ENCODE measurements at places on chromosomes 1 and 21.

DNA sequence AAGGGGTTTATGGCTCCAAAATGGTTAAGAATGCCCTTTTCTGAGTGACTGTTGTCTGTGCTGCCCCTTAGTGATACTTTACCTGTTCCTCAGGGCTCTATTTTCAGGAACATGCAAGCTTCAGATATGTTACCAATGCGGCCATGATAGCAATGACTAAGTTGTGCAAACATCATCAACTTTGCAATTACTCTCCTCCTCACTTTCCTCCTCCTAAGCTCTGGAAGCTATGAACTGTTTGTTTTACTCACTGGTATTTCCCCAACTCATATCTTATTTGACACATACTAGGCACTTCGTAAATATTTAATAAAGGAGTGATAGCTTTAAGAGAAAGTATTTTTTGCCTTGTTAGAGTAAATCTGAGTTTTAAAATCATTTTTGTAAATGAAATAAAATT lies 53.8 kb downstream of the RWDD3 start:
- no peak for DNase-seq

DNA sequence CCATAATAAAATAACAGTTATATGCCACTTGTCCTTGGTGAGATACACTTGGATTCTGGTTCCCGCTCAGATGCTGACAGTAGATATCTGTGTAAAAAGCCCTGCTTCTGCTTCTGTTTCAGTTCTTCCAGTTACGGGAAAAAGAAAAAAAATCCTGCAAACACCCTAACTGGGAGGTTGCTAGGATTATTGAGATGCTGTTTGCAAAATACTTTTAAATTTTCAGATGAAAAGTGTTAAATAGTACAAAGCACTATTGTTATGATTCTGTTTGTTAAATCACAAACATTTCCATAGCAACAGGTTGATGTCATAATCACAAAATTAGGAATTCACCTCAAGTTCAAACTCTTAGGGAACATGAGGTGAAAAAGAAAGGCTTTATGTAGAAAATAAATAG lies 232.3 kb downstream of the HMCN1 start:
- no peak for DNase-seq

DNA sequence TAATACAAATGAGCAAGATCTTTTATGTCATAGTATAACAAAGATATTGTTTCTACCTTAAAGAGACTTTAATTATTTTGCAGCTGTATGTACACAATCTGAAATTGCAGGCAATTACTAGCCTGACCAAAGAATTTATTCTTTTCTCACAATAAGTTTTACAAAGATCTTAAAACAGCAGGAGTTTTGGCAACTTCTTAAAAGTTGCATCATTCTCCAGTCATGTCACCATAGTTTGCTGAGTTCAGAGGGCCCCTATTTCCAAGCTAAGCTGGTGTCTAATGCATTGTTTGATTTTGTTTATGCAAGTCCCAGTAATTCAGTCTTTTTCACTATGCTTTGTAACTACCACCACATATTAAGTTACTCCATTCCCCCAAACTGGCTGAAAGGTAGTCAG lies 114.8 kb downstream of the DNAH14 start:
- DNase-seq: no peak

- DNase-seq: peak; percentile 81
Measured at GRCh38 chr1:26471498-26472319, 531 bp upstream of the HMGN2 start.

- no peak for DNase-seq
Measured at GRCh38 chr1:145997016-145997717, 788 bp upstream of the TXNIP start.

DNA sequence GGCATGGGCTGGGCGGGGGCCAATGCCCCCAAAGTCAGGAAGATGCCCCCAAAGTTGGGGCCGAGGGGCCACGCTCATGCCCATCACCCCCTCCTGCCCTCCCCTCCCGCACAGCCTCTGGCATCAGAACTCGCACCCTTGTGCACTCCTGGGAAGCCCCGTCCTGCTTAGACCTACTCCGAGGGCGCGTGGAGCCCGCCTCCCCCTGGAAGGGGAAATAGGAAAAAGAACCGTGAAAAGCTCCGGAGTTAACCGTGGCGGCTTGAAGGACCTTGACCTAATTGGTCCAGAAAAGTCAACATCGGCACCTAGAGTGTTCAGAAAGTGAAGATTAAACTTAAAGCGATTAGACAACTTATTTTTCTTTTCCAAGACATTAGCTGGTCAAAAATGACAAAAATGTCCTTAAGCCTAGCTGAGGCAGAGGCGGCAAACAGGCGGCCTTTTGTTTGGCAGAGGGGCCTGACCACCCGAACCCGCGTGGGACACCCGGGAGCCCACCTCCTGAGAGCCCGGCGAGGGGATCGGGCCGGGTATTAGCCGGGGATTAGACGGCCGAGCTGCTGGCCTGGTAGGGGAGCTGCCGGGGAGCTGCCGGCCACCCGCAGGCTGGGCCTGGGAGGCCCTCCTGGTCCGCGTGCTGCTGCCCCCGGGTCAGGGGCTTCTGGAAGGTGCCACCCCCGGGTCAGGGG lies 65.5 kb downstream of the PRDM16 start:
- DNase-seq: no peak

- DNase-seq: no peak
Measured at GRCh38 chr1:32933742-32934322, 30.8 kb downstream of the RNF19B start.

- DNase-seq: no peak
Measured at GRCh38 chr21:38814126-38815059, 8.7 kb downstream of the ETS2 start.

GRCh38 chr1:226549937-226550671 lies 1.5 kb downstream of the STUM start:
- peak; percentile 41 for DNase-seq

DNA sequence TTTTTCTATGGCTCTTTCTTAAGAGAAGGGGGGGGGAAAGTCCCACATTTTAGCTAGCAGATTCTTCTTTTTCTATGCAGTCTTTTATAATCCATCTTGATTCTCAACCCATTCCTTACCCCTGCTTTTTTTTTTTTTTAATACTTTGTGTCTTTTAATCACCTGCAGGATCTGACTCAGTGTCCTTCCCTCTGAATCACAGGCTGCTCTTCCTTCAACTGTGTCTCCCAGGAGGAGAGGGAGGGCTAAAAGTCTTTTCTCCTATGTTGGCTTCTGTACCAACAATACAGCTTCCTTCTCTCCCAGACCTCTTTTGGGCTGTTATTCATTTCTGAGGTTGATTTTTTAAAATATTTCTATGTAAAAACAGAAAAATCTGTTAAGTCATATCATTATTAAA lies 686.2 kb downstream of the ADGRL2 start:
- no peak for DNase-seq

GRCh38 chr1:27455139-27455811 lies 34.7 kb downstream of the WASF2 start:
- no peak for DNase-seq

DNA sequence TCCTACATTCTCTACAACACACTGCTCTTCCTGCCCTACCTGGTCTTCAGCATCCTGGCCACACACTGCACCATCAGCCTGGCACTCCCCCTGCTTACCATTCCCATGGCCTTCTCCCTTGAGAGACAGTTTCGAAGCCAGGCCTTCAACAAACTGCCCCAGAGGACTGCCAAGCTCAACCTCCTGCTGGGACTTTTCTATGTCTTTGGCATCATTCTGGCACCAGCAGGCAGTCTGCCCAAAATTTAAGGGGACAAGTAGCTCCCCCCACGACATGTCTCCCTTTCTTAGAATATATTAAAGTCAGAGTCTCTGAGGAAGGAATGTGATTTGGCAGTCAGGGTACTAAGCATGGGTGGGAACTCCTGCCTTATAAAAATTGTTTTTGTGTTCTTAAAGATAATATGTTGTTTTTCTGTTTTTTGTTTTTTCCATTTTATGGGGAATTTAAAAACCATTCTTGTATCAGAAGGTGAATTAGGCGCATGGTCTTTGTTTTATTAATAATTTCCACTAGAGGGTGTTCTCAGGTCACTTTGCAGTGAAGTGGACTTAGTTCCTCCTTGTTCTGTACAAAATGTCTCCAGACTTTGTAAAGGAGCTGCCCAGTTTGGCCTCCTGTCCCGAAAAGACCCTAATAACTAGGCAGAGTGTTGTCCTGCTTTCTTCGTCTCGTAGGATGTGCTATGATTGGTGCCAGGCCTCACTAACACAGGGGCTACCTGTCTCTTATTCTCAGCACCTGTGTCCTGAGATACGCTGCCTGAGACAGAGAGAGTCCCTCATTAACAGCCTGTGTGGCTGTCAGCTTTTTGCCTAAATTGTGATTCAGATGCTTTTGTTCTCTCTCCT lies 13.1 kb downstream of the UBIAD1 start:
- peak; percentile 25 for DNase-seq

GRCh38 chr1:50936321-50936720 lies 23.7 kb downstream of the FAF1 start:
- no peak for DNase-seq

DNA sequence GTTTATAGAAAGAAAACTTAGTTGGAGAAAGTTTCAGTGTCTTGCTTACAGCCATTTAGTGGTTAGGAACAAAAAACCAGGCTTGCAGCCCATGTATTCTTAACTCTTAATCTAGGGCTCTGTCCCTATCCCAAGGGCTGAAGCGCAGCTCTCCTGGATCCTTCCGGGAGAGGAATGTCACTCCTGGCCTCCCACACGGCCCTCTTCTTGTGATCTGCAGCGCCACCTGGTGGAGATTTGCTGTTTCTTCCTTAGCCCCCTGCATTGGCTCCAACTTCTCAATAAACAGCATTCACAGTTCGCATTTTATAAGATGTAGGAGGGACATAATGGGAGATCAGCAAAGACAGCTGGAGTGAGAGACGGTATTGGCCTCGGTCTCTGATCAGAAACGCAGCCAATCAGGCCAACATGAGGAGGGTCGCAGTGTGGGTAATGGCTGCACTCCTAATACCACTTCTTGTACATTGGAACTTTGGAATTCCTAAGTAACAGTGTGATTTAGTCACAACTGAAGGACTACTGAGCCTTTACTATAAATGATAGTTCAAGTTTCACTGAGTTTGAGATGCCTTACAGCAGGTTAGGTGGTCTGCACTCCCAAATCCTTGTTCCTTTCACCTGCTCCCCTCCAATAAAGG lies 283.4 kb downstream of the ASTN1 start:
- peak; percentile 69 for DNase-seq

GRCh38 chr1:187714470-187714869 lies 885.7 kb downstream of the PLA2G4A start:
- DNase-seq: no peak

- no peak for DNase-seq
Measured at GRCh38 chr1:70934194-70934961, 113.2 kb downstream of the PTGER3 start.

DNA sequence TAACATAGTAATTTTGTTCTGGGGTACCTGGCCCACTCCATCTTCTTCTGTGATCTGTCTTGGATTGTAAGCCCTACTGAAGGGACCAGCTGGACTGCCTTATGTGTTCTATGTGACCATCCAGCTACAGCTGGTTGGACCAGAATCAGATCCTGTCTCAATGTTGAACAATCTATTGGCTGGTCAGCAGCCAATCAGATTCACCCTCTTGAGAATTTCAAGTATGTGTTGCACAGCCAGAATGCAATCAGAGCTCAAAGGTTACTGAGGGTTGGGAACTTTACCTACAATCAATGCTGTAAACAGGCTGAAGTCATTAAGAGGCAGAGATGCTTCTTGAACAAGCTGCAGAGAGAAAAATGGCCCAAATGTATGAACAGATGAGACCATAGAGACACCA lies 61.9 kb downstream of the KCNC4 start:
- no peak for DNase-seq

- DNase-seq: no peak
Measured at GRCh38 chr1:64917328-64917861, 49.0 kb downstream of the JAK1 start.

GRCh38 chr1:217542136-217542777 lies 88.6 kb downstream of the GPATCH2 start:
- no peak for DNase-seq

DNA sequence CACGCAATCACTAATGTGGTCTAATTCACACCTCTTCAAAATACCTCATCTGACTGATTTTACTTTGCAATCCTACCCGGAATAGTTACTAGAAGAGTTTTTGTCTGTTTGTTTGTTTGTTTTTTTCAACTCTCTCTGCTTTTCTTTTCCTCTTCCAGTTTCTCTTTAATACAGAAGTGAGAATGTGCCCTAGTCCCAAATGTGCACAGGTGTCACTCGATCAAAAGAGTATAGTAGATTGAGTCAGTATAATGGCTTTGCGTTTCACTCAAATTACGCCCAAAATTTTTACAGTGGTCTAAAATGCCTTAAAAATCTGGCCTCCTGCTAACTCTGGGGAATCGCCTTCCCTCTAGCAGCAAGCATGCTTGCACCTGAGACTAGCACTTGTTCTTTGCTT lies 1536.8 kb downstream of the KCNT2 start:
- no peak for DNase-seq

DNA sequence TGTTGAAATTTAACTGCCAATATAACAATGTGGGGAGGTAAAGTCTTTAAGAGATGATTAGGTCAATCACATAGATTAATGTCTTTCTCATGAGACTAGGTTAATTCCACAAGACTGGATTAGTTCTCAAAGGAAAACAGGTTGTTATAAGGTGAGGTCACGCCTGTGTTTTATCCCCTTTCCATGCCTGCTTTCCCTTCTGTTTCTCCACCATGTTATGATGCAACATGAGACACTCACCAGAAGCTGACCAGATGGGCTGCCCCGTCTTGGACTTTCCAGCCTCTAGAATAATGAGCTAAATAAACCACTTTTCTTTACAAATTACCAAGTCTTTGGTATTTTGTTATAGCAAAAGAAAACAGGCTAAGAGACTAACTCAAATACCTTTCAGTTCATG lies 70.8 kb downstream of the DDAH1 start:
- no peak for DNase-seq

DNA sequence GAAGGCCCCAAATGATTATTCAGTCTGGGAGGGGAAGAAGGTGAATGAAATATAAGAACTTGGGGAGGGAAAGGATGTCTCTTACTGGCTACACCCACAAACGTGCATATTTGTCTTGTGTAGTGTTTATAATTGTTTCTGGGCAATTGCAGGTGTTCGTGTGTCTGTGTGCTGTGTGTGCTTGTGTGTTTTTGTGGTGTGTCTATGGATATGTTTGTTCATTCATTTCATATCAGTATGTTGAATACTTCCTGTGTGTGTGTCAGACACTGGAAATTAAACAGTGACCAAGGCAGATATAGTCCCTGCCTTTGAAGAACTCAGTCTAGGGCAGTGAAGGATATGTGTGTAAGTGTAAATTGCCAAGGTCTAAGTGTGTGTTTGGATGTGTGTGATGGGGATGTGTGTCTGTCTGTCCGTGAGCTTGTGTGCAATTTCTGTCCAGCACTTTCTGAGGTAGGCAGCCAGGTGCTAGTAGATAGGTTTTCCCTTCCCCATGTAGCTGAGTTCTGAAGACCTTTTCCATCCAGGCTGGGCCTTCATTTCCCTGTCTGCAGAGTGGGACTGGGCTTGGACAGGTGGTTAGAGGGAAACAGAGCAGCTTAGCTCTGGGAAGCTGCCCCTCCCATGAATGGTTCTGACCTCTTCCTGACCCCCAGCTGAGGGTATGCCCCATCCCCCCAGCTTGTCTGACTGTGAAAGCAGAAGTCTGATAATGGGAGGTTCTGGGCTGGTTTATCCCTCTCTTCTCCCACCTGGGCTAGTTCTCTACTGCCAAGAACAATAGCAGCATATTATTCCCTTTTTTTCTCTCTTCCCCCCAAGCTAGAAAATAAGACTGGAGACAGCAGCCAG lies 3.8 kb downstream of the AGO1 start:
- no peak for DNase-seq
